ENCODE measurements at places on chromosomes 2 and 18.

- no peak for DNase-seq
Observed at GRCh38 chr2:109125593-109126500, 3.2 kb upstream of the SH3RF3 start.

GRCh38 chr18:24630346-24630880 lies 170.0 kb downstream of the HRH4 start:
- no peak for DNase-seq

DNA sequence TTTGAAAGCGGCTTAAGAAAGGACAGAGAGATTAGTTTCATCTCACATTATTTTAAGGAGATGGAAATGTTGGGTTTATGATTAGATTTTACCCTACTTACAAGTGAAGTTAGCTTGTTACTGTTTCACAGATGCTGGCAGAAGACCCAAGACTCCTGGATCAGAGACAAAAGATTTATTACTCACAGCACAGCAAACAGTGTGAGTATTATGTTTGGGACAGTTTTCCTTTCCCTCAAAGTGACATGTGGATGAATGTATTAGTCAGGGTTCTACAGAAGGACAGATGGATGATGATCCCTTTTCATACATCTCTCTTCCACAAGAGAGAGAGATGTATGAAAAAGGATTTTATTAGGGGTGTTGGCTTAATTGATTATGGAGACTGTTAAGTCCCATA lies 281.8 kb upstream of the CDH2 start:
- DNase-seq, result no peak

- no peak for DNase-seq
Observed at GRCh38 chr18:9182852-9183399, 46.3 kb downstream of the ANKRD12 start.

DNA sequence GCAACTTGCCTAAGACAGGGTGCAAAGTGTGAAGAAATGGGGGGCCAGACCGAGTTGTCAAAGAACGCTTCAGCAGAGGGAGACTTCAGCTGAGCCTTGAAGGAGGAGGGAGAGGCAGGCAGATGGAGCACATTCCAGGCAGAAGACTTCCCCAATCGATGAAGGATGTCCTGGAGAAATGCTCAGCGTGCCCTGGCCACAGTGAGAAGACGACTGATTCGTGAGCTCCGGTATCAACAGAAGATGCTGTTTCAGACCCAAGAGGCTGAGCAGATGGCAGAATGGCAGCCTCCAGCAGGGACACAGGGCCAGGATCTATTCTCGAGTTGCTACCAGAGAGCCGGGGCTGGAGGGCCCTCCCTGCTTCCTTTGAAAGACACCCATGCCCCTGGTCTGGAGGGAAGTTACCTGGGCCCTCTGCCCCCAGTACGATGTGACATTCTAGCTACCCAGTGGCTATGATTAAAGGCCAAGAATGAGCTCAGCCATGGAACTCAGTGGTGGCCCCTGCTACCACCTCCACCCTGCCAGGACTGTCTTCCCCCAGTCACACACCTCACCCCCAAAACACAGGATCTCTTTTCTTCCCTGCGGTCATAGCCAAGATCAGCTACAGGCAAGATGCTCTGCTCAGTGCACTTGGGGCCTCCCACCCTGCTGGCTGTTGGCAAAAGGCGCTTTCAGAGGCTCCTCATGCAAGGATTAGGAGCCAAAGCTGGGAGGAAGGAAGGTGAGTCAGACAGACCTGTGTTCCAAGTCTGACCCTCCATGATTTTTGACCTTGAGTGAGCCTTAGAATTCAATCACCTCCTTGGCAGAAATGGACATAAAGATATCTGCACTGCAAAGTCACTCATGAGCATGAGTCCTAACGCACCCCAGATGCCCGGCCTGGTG lies 84.3 kb downstream of the TFCP2L1 start:
- DNase-seq, result no peak

- no peak for DNase-seq
Observed at GRCh38 chr2:98881153-98881650, 54.8 kb downstream of the CRACDL start.

DNA sequence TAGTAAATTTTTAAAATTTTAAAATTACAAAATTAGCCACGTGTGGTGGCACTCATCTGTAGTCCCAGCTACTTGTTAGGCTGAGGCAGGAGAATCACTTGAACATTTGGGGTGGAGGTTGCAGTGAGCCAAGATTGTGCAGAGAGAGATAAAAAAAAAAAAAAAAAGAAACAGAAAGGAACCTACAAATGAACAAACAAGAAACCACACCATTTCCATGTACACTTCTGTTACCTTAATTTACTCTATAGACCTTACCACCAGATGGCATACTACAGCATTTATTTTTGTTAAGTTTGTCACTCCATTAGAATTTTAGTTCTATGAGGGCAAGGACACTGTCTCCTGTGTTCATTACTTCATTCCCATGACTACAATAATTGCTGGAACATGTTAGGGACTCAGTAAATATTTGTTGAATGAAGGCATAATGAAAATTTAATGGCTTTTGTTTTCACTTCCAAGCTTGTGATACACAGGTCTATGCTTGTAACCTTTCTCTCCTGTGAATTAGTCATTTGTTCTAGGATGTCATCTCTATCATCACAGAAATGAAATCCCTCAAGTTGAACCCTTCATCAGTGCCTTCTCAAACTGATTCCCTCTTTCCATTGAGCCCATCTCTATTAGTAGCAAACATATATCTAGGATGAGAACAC lies 76.0 kb downstream of the ARHGAP15 start:
- DNase-seq, result no peak

DNA sequence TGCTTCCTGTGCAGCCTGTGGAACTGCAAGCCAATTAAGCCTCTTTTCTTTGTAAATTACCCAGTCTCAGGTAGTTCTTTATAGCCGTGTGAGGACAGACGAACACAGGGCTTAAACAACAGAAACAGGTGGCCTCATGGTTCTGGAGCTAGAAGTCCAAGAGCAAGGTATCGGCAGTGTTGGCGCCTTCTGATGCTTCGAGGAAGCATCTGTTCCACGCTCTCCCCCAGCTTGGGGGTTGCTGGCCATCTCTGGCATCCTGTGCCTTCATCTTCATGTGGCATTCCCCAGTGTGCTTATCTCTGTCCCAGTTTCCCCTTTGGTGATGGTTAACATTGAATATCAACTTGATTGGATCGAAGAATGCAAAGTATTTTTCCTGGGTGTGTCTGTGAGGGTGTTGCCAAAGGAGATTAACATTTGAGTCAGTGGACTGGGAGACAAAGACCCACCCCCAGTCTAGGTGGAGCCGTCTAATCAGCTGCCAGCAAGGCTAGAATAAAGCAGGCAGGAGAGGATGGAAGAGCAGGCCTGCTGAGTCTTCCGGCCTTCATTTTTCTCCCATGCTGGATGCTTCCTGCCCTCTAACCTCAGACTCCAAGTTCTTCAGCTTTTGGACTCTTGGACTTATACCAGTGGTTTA lies 287.6 kb downstream of the PHLPP1 start:
- no peak for DNase-seq

DNA sequence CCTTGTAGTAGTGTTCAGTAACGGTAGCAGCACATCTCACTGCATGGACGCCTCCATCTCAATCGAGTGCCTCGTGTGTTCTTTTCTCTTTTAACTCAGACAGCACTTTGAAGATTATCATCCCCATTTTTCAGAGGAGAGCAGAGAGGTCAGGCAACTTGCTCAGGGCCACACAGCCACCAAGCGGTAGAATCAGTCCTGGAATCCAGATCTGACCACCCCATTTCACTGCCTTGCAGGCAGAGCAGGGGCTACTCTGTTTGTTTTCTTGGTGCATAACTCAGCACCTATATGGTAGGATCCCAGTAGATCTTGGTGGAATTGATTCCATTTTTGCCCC lies 129.5 kb downstream of the SMAD7 start:
- DNase-seq, result no peak

DNA sequence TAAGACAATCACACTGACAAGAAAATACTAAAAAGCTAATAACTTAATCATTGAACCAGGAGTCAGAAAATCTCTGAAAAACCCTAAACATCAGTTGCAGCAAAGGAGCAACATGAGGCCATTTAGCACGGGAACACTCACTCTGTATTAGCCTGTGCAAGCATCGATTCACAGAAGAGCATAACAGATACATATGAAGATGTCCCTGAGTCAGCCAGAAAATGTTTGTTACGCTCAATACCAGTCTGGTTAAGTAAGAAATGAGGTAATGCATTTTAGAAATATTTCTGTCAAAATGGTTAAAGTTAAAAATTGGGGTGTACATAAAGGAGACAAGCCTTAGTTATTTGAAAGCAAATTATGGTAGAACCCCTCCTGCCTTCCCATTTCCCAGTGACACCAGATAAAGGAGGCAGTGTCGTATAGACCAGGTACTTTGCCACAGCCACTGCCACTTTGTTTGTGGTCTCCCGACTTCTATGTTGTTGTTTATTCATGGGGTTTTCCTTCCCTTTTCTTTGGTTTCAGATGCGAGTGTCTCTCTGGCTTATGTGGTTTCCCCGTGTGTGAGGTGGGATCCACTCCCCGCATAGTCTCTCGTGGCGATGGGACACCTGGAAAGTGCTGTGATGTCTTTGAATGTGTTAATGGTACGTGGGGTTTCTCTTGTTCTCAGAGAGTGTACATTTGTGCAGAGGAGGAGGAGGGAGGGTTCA lies 108.6 kb downstream of the CRIM1 start:
- DNase-seq, result no peak

DNA sequence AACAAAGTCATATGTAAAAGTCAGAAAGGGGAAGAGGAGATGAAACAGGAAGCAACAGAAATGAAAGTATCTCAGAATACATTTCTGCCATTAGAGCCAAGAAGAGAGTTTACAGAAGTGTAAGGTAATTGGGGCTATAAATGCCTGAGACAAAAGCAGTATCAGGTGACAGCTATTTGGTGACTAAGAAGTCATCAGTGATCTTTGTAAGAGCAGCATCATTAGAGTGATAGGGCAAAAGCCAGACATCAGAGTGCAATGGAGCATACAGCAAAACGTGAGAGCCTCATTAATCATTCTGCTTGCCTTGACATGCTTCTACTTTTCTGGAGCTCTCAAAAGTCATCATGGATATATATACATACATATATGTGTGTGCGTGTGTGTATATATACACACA lies 804.7 kb upstream of the PIK3C3 start:
- DNase-seq, result no peak

- DNase-seq, result peak; percentile 64
Observed at GRCh38 chr2:207474863-207475485, 54.8 kb upstream of the CREB1 start.

- DNase-seq, result no peak
Observed at GRCh38 chr2:10161961-10162441, 39.5 kb downstream of the RRM2 start.

GRCh38 chr2:15795426-15795825 lies 144.9 kb upstream of the MYCN start:
- DNase-seq, result no peak

GRCh38 chr2:224190234-224190935 lies 151.3 kb upstream of the SERPINE2 start:
- DNase-seq, result no peak

DNA sequence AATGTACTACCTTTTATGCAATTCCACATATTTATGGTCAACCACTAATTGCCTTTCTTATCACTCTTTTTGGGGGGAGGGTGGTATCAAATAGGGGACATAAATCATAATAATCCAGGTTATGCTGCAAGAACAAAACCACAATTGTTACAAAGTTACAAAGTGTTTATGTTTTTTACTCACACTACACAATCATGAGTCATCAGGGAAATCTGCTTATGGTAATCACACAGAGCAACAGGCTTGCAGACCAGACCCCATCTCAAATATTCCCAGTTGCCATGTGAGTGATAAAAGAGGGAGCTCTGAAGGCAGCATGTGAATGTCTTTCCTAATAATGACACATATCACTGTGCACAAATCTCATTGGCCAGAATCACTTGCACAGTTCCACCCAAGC lies 304.7 kb upstream of the TMEFF2 start:
- DNase-seq, result no peak

Data from retina (tissue), 1 donor.